NCI-H1436 (cell line): ENCODE measurements at places on chromosomes 4 and X.

DNA sequence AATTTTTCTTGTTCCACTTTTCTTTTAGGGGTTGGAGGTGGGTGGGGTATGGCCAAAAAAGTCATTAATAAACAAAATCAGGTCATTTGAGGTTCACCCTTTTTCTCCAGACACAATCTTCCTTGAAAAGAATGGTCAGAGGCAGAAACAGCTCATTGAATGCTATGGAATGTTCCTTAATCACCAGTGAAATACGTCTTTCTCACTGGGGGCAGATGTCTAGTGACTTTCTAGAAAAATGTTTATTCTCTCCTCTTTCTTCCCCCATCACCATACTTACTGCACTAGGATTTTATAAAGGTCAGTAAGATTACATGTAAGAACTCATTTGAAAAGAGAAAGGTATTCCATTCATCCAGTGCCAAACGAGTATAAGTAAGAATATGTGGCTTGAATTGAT is 44.5 kb downstream of the MGST2 start:
- no peak for DNase-seq

- no peak for DNase-seq
These were observed 55.9 kb downstream of the EIF4E start for GRCh38 chr4:98873059-98873458.

DNA sequence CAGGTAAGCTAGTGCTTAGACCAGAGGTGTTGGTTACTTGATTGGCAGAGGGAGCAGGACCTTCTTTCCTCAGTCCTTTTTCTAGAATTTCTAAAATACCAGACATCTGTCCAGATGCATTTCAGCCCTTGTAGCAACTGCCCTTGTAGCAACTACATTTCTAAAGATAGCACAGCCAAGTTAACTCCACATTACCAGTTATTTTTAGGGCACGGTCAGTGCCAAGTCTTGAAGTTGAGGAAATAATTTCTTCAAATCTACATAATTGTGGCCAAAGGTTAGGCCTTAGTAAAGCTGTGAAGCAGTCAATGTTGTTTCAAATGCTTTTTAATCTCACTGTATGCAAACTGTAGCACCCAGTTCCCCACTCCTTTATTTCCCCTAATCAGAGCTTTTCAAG is 62.9 kb downstream of the MID1IP1 start:
- DNase-seq: no peak

GRCh38 chr4:19025031-19025430 is 1003.5 kb upstream of the LCORL start:
- no peak for DNase-seq

- no peak for DNase-seq
These were observed at the start of gene MTNR1A for GRCh38 chr4:186554914-186555827. Gene MTNR1A (minus strand): TSS chr4:186555567. CDS start chr4:186555365, 202 bp downstream.

DNA sequence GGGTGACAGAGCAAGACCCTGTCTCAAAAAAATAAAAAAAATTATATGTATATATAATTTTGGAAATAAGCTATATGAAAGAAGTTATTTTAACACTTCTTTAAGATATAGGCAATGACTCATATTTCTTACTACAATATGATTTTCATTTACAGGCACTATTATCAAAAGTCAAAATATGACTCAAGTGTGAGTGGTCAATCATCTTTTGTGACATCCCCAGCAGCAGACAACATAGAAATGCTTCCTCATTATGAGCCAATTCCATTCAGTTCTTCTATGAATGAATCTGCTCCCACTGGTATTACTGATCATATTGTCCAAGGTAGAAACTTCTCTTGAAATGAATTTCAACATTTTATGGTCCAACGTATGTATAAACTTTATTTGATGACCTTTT is 20.8 kb downstream of the OCIAD1 start:
- DNase-seq: no peak

DNA sequence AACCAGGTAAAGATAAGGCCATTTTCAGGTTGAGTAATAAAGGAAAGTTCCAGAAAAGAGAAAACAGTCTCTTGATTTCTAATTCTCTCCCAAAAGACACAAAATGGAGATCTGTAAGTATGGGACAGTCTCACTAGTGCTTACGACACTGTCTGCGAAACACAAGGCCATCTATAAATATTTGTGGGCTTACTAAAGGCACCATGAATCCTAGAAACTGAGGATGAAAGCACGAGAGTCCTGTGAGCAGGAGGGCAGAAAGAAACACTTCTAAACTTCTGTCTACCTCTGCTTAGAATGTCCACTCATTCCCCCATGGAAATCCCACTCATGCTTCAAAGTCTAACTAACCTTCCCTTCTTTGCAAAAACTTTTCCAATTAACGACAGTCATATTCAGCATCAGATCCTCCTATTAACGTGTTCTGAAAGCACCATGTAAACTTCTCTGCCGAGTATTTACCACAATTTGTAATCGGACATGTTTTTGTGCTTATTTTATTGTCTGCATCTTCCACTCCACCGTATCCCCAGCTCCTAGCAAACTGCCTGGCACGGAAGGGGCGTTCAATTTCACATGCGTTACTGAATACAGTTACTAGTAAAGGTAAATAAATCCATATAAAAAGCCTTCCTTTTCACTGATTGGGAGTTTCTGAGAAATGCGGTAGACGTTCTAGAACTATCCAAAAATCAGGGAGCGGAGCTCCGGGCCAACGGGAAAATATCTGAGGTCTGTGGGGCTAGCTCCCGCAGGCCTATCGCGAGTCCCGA is 665 bp downstream of the PSMD10 start:
- DNase-seq: no peak

DNA sequence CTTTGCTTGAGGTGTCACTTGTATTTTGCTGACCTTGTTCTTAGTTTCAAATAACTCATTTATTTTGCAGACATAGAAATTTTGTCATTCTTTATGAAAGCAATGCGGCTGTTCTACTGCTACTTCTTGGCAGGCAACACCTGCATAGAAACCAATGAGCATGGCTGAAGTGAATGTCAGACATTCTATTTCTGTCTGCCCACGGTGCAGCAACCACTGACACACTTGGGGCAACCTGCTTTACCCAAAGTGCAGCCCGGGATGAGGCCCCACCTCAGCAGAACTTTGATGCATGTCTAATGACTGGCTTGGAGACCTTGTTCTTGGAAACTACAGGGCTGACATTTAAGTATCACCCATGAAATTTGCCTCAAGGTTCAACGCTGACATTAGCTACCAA is 93.6 kb downstream of the RBM47 start:
- DNase-seq: no peak
